Activated naive CD4-positive, alpha-beta T cell treated with anti-CD3 and anti-CD28 coated beads for 36 hours (primary cell): ENCODE measurements at places on chromosomes 11 and 22.

DNA sequence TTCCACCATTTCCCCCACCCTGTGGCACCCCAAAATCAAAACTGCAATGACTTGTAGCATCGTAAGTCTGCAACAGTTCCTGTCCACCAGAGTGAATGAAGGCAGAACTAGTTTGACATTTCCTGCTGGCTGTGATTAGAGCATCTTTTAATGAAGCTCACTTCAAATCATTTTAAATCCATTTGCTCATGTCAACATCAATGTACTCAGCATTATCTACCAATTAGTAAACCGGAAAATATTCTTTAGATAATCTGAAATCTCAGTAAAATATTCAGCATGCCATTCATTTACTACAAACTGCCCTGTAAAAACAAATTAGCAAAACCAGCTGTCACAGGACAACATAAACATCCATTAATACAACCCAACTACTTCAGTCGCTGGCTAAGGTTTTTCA is 38.1 kb downstream of the CADM1 start:
- no peaks in the 10 kb centered on the region for H3K4me1 ChIP-seq
- no peak for DNase-seq
- no peaks in the 10 kb centered on the region for H3K27me3 ChIP-seq
- H3K4me3 ChIP-seq = no peak overlapping the region

DNA sequence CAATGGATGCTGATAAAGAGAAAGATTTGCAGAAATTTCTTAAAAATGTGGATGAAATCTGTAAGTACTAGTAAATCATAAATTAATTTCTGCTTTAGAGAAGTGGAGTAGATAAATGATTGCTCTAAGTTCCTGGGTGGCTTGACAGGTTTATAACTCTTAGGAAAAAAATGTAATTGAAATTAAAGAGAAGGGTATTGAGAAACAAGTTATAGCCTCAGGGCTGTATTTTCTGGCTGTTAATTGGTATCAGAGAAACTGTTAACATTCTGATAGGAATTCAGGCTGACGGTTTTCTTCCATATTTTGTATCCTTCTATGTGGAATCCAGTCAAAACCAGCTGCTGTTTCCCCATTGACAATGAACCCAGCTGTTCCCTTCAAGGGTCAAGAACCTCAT is 1.9 kb downstream of the TTC12 start:
- peaks cover 23% of the 10 kb centered on the region for H3K4me1 ChIP-seq
- no peak for DNase-seq
- H3K4me3 ChIP-seq = no peak overlapping the region
- peaks cover 28% of the 10 kb centered on the region for H3K36me3 ChIP-seq
- H3K27me3 ChIP-seq = no peaks in the 10 kb centered on the region

GRCh38 chr11:128407962-128408361 is 179.4 kb downstream of the ETS1 start:
- H3K4me3 ChIP-seq = no peak overlapping the region
- no peaks in the 10 kb centered on the region for H3K27me3 ChIP-seq
- H3K4me1 ChIP-seq = peaks cover 52% of the 10 kb centered on the region
- H3K27ac ChIP-seq = no peak overlapping the region

GRCh38 chr11:33065445-33066178 is 26.2 kb downstream of the TCP11L1 start:
- peaks cover 13% of the 10 kb centered on the region for H3K36me3 ChIP-seq
- peaks cover 1% of the 10 kb centered on the region for H3K27me3 ChIP-seq
- H3K4me1 ChIP-seq = peaks cover 41% of the 10 kb centered on the region
- no peak overlapping the region for H3K4me3 ChIP-seq
- H3K27ac ChIP-seq = no peak overlapping the region

GRCh38 chr11:95500466-95500865 is 269.5 kb upstream of the SESN3 start:
- no peak overlapping the region for H3K27ac ChIP-seq
- no peaks in the 10 kb centered on the region for H3K36me3 ChIP-seq
- H3K27me3 ChIP-seq = no peaks in the 10 kb centered on the region
- DNase-seq = no peak

GRCh38 chr11:80241766-80242165 is 800.9 kb upstream of the TENM4 start:
- no peak overlapping the region for H3K27ac ChIP-seq
- no peak overlapping the region for H3K4me3 ChIP-seq
- no peaks in the 10 kb centered on the region for H3K36me3 ChIP-seq
- H3K27me3 ChIP-seq = no peaks in the 10 kb centered on the region

GRCh38 chr22:19043121-19044085 is 78.8 kb downstream of the DGCR2 start:
- H3K27ac ChIP-seq = no peak overlapping the region
- no peak overlapping the region for H3K4me3 ChIP-seq
- no peaks in the 10 kb centered on the region for H3K27me3 ChIP-seq
- H3K36me3 ChIP-seq = peaks cover 16% of the 10 kb centered on the region
